GM23338 (cell line): ENCODE measurements at places on chromosomes 2 and 18.

DNA sequence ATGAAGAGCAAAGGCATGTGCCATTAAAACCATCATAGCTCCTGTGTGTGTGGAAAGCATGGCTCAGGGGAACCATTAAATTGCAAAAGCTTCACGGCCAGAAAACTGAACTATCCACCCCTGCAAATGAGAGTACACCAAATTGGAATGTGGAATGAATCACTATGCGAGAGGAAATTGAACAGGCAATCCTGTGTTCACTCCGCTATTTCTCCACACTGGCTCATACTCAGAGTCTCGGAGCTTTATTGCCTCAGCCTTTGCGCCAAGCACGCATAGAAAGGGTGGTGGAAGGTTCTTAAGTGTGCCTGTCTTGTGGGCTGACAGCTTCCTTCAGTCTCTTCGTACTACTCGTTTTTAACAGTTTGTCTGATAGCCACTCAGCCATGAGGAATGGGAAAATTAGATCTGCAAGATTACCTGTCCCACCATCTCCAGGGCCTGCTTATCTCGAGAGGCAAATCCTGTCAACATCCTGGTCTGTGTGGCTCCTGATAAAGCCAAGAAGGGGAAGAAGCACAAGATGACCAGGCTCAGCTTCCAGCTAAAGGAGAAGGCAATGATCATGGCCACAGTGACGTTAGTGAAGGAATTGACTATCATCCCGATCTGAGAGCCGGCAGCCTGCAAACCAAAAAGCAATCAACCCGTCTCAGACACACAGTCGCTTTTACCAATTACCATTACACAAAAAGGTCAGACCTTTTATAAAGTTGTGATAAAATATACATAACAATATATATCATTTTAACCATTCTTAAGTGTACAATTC, 34.9 kb downstream of the G6PC2 start:
- no peak for DNase-seq

- no peak for DNase-seq
Observed at GRCh38 chr2:152875701-152876695, 157.6 kb downstream of the ARL6IP6 start.

- DNase-seq: no peak
Observed at GRCh38 chr18:36465970-36466369, 168.5 kb downstream of the FHOD3 start.

DNA sequence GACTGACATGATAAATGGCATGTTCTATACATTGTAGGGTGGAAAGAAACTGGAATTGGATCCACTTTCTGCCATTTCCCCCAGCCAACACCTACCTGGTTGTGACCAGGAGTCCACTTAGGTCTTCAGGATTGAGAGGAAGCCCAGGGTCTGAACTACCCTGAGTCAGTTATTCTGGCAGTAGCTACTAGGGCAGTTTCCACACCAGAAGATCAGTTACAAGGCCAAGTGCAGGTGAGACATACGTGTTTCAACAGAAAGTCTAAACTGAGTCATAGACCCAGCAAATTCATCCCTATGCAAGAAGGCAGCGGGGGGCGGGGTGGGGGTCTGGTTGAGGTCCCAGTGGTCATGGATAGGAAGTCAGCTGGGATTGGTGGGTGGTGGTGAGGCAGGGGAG, 21.9 kb downstream of the ANTXR1 start:
- no peak for DNase-seq
